ENCODE measurements at places on chromosomes 7 and 10.

DNA sequence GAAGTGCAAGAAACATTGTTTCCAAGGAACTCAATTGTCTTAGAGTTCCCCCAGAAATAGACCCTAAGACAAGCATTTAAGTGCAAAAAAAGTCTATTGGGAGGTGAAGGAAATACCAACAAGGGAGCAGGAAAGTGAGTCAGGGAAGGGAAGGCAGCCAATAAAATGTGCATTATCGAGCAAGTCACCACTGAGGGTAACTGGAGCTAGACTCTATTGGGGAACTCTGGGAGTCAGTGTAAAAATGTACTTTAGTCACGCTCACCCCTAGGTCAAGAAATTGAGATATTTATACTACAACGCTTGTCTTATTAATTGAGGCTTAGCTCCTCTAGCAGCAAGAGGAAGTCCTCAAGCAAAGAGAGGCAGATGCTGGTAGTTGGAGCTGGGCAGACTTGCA lies 137.7 kb downstream of the RTKN2 start:
- peak; percentile 98 for DNase-seq

DNA sequence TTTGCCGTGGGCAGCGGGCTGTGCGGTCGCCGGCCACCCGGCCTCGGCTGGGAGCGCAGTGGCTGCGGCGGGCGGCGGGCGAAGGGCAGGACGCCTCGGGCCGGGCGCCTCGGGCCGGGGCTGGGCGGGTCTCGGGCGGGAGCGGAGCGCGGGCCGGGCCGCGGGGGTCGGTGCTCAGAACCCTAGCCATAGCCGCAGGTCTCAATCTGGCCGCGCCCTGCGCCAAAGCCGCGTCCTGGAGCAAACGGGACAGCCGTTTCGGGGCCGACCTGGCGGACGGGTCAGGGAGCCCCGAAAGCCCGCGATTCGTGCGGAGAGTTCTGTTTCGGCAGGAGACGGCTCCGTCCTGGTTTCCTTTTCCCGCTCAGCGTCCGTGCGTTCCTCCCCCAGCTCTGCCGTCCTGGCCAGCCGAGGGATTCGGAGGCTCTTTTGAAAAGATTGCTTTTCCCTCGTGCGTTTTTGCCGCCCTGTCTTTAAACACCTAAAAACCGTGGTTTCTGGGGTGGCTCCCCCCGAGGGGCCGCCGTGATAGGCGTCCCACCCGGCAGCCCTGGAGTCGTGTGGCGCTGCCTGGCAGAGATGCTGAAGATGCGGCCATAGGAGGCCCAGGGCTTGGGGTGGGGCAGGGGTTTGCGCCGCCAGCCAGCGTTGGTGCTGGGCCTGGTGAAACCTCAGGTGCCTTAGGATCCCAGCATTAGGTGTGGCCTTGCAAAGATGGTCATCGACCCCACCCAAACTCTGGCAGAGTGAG lies 727 bp downstream of the RET start:
- no peak for DNase-seq

DNA sequence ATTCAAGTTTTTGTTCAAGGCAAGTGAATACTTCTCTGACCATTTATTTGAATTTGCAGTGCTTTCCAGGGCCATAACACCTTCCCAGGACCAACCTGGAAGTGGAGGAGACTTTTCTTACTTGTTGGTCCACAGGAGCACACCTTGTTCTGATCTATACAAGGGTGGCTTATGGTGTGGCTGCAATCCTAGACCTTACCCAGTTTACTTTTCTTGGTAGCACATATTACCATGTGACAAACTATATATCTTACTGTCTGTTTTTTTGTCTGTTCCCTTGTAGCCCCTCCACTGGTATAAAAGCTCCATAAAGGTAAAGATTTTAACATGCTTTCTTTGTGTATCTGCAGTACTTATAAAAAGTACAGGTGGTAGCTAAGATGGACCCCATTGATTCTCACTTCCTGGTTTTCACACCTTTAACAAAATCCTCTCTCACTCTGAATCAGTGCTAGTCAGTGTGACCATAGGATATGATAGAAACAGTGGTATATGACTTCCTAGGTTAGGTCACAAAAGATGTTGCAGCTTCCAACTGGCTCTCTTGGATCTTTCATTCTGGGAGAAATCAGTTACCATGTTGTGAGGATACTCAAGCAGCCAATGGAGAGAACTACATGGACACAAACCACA lies 5.6 kb upstream of the ASB4 start:
- no peak for DNase-seq

GRCh38 chr7:27254625-27255024 lies 12.0 kb downstream of the EVX1 start:
- no peak for DNase-seq

DNA sequence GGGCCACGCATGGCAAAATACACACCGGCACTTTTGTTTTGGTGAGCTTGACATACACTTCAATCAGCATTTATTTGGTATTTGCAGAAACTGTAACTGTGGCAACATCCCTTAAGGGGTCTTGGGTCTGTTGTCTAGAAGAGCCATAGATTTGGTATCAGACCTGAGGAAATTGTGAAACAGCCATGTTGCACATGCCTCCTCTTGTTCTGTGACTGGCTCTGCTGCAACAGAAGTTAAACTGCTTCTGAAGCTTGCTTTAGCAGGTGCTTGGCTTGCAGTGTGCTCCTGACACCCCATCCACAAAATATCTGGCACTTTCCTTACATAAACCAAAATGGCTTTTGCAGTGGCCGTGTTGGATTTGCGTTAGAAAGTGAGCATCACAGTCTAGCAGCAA lies 247.3 kb downstream of the GATA3 start:
- no peak for DNase-seq

- DNase-seq, result no peak
Observed at GRCh38 chr10:80750268-80750667, 212.6 kb downstream of the SH2D4B start.

- no peak for DNase-seq
Observed at GRCh38 chr7:102115931-102116330, 170.7 kb upstream of the SH2B2 start.

DNA sequence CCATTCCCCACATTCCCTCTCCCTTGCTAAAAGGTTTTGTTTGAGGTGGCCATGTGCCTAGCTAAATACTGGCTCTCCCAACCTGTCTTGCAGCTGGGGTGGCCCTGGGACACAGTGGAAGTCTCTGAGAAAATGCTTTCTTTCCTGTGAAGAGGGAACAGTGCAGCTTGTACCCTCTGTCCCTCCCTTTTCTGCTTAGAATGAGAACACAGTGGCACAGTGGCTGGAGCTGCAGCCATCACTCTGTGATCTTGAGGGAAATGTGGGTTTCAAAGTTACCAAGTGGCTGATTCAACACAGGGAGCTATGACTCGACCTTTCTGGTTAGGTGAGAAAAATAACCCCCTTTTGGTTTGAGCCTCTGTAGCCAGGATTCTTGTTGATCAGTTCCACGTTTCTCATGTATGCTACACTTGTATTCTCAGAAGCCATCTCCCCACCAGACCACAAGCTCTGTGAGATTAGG lies 62.7 kb upstream of the CARD11 start:
- no peak for DNase-seq

DNA sequence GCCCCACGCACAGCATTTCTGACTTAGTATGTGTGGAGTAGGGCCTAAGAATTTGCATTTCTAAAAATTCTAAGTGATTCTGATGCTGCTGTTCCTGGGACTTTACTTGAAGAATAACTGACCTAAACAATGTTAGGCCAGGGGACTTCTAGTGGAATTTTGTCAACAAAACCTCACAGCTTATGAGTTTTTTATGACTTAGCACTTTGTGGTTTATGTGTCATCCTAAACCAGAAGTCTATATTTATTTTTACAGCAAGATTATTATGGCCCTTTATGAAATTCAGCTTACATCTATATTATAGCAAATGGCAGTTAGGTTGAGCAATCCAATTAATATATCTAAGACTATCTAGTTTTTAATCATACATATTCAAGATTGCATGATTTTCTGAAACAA lies 24.6 kb upstream of the BET1 start:
- peak; percentile 53 for DNase-seq

DNA sequence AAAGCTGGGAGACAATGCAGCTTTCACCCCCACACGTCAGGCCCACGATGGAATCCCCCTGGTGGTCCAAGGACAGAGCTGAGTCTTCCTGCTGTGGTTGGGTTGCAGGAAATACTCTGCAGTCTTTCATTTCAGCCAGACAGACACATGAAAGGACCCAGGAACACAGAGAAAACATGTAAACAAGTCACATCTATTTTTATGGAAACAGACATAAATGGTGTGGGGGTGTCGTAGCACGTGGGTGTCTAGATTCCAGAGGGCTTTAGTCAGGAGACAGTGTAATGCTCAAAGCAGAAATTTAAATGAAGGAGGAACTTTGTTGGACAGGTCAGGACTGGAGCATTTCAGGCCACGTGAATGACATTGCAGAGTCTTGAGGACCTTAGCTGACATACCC lies 444.6 kb downstream of the SUGCT start:
- DNase-seq, result peak; percentile 74

DNA sequence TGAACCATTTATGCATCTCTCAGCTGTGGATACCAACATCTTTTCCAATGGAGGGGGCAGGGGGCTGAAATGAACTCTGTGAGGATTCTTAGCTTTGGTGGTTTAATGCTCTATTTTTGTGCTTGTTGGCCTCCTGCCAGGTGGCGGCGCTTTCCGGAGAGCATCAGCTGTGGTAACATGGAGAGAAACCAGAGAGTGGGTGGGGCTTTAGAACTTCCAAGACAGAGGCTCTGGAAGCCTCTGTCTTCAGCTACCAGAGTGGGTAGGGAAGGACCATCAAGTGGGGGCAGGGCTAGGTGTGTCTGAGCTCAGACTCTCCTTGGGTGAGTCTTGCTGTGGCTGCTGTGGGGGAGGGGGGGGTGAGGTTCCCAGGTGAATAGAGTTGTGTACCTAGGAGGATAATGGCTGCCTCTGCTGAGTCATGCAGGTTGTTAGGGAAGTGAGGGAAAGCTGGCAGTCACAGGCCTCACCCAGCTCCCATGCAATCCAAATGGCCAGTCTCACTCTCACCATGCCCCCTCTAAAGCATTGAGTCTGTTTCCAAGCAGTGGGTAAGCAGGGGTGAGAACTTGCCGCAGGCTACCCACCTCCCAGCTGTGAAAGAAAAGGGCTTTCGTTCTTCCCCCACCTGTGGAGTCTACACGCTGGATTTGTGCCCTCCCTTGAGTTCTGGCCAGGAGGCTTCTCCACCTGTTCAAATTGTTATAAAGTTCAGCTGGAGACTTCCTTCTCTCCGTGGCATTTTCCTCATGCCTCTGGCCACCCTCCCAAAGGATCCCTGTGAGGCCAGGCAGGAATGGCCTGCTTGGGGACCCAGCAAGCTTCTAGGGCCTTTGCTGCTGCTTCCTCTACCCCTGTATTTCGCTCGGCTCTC lies 527.0 kb downstream of the NEBL start:
- DNase-seq, result no peak

GRCh38 chr7:159046300-159046699 lies 98.4 kb downstream of the VIPR2 start:
- no peak for DNase-seq

DNA sequence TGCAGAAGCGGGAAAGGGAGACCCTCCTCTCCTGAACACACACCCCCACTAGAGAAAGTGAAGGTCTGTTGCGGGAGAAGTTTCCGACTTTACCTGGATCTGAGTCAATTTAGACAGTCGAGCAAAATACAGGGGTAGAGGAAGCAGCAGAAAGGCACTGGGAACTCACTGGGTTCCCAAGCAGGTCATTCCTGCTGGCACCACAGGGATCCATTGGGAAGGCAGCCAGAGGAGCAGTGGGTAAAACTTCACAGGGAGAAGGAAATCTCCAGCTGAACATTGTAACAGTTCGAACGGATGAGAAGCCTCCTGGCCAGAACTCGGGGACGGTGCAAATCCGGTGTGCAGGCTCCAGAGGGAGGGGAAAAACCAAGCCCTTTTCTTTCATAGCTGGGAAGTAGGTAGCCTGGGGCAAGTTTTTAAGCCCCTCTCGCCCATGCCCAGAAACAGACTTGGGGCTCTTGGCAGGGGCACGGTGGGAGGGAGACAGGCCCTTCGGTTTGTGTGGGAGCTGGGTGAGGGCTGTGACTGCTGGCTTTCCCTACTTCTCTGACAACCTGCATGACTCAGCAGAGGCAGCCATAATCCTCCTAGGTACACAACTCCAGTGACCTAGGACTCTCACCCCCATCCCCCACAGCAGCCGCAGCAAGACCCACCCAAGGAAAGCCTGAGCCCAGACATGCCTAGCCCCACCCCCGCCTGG lies 51.9 kb downstream of the DDC start:
- no peak for DNase-seq

DNA sequence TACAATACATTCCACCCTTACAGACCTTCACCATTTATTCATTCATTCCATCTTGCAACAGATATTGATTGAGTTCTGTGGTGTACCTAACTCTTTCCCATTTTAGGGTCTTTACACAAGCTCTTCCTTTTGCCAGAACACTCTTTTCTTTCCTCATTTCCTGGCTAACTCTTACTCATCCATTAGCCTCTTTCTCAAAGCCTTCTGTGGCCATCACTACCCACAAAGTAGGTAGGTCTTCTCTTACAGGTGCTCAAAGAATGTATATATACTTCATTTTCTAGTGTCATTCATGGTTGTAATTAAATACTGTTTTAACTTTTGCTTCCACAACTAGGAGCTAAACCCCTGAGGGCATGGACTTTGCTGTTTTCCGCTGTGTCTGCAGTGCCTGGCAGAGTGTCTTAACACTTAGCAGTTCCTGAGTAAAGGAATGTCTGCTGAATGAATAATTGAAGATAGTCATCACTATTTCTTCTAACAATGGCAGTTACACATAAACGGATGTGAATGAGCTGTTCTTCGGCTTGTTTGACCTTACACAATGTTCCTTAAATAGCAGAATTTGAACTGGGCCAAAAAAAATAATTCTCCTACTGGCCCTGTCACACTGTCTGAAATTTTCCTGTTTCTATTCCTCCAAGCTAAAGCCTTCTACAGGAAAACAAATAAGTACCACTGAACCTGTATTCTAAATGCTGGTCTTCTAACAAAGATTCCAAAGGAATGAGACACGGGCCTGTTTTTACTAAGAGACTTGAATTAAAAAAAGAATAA lies 15.1 kb downstream of the BCAP29 start:
- DNase-seq, result peak; percentile 97

DNA sequence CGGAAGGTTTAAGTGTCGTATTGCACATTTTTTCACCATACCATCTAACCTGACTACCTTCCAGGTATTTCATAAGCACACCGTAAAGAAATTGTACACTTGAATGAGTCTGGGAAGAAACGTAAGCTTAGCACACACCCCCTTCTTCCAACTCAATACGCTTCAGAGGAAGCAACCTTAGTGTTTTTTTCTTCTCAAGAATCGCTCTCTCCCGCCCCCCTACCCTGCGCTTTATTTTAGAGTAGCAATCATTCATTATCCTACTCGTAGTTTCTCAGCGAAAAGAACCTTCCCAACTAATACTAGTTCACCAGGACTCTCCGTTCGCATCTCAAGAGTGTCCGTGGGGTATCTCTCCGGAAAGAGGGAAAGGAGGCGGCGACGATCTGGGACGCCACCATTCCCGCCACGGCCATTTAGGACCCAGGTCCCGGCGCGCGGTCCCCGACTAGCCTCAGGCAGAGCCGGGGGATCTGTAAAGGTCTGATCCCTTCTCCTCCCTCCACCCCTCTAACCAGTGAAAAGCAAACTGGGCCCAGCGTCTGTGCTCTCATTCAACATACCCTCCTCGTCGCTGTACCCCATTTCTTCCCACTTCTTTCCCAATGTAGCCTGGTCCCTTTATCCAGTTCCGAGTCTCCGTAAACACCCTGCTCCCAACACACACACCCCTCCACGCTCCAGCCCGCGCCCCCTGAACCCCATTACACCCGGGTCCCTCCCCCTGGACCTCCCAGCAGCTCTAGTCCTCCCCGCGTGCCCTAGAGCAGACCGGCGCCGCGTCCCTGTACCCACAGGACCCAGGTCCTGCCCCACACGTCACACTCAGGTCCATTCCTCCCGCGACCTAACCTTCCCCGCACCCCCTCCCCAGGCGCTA lies 16.0 kb downstream of the MYOZ1 start:
- DNase-seq, result peak; percentile 42
